Islet precursor cell (in vitro differentiated cells): ENCODE measurements at places on chromosomes 12 and 14.

DNA sequence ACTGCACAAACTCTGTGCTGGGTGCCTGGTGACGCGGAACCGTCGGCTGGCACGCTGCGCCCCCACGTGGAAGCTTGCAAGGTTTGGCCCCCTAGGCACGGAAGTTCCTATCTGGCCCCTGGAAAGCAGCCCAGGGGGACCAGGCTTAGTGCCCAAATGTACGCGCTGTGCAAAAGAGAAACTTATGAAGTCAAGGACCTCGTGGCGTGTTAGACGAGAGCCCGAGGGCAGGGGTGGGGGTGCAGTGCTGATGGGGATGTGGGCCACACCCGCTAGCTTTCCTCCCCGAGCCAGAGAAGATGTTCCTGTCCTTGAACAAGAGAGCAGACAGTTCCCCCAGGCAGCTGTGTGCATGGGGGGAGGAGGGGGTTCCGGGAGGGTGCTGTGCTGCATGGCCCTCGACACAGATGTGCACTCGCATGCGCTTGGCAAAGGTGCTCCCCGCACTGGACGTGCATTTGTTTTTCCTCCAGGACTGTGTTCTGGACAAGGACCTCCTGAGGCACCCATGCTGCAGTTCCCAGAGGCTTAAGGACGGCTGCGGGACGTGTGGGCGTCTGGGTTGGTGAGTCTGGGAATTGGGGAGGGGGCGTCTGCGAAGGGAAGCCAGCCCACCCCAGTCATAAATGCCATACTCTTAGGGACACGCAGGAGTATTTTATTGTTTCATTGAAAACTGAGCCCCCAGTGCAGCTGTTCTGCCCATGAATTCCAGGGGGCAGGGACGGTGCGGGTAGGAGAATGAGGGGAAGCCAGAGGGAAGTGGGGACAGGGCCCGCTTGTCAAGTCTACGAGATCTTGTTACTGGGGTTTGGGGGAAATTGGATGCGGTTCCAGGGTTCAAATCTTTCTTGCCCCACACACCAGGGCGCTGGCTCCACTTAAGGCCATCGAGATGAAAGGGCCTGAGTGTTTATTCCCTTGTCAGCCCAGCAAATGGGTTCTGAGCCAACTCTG is 80.0 kb downstream of the NTF3 start:
- peak; percentile 66 for DNase-seq

GRCh38 chr12:79267580-79267979 is 403.0 kb downstream of the SYT1 start:
- no peak for DNase-seq

GRCh38 chr14:53273671-53274072 is 120.5 kb upstream of the DDHD1 start:
- no peak for DNase-seq

- DNase-seq = no peak
These were observed 161.6 kb upstream of the HIF1A start for GRCh38 chr14:61533513-61534255.

- no peak for DNase-seq
These were observed 633 bp upstream of the RNU4-2 start for GRCh38 chr12:120292411-120292660.

GRCh38 chr12:1189163-1189562 is 198.1 kb downstream of the ERC1 start:
- peak; percentile 76 for DNase-seq

- DNase-seq = peak; percentile 77
These were observed 127.0 kb downstream of the ERC1 start for GRCh38 chr12:1117970-1118563.
